ENCODE measurements at places on chromosomes 13 and 19.

DNA sequence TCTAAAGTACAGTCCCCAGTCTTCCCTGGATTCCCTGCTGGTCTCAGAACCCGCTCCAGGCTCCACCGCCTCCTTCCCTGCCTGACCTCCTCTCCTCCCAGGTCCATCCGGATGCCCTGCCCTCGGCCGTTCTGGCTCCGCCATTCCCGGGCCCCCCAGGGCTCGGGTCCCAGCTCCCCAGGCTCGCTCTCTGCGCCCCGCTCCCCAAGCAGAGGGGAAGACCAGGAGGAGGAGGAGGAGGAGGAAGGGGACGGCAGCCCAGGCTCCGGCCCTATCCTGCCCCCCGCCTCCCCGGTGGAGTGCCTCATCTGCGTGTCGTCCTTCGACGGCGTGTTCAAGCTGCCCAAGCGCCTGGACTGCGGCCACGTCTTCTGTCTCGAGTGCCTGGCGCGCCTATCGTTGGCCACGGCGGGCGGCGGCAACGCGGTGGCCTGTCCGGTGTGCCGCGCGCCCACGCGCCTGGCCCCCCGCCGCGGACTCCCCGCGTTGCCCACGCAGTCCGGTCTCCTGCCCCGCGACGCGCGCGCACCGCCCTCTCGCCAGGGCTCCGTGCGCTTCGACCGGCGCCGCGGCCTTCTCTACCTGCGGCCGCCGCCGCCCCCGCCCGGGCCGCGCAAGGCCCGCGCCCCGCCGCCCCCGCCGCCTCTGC is 647 bp downstream of the RNF225 start:
- no peak for DNase-seq

GRCh38 chr13:21216332-21216731 is 39.9 kb downstream of the MRPL57 start:
- no peak for DNase-seq

GRCh38 chr13:78160793-78161192 is 242.2 kb upstream of the EDNRB start:
- DNase-seq = no peak

- DNase-seq = no peak
Measured at GRCh38 chr13:54034047-54034446, 1005.4 kb downstream of the OLFM4 start.

GRCh38 chr19:44737238-44738071 is 11.1 kb upstream of the BCL3 start:
- no peak for DNase-seq

DNA sequence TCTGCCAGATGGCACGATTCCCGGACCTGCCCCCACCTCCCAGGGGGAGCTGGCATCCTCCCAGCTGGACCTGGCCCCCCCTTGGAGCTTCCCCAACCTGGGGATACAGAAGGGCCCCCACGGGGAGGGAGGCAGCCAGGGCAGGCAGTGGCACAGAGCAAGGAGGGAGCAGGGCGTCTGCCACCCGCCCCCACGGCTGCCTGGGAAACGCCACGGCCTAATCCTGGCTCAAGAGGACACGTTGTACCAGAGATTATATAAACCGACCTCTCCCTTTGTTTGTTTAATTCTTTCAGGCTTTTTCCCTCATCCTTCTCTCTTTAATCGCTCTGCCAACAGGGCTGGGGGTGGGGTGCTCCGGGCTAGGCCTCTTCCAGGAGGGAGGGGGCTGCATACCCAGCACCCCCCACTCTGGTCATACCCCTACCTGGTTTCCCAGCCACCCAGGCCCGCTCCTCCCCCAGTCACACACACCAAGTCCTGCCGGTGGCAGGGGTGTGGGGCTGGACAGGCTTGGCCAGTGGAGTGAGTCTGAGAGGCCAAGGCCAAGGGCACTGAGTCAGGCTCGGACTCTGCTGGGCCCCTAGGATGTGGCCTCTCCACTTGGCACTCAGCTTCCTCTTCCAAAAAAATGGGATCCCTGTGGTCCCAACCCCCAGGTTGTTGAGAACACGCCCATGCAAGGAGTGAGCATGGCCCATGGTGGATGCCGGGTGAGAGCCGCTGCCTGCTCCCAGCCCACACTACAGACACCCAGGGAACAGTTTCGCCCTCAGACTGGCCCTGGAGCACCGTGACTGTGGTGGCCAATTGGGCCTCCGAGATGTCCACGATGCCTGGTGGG is 29.5 kb upstream of the NFIC start:
- DNase-seq = no peak

Measured in nephron progenitor cell (in vitro differentiated cells).